ENCODE measurements at places on chromosomes 3 and 15.
A peak's percentile ranks its signal among the peaks of the same experiment; 100 is the strongest.

- no peak for DNase-seq
Measured at GRCh38 chr3:130543322-130543721, 26.3 kb downstream of the COL6A6 start.

GRCh38 chr15:43143203-43143941, 10.0 kb downstream of the TMEM62 start:
- no peak for DNase-seq

DNA sequence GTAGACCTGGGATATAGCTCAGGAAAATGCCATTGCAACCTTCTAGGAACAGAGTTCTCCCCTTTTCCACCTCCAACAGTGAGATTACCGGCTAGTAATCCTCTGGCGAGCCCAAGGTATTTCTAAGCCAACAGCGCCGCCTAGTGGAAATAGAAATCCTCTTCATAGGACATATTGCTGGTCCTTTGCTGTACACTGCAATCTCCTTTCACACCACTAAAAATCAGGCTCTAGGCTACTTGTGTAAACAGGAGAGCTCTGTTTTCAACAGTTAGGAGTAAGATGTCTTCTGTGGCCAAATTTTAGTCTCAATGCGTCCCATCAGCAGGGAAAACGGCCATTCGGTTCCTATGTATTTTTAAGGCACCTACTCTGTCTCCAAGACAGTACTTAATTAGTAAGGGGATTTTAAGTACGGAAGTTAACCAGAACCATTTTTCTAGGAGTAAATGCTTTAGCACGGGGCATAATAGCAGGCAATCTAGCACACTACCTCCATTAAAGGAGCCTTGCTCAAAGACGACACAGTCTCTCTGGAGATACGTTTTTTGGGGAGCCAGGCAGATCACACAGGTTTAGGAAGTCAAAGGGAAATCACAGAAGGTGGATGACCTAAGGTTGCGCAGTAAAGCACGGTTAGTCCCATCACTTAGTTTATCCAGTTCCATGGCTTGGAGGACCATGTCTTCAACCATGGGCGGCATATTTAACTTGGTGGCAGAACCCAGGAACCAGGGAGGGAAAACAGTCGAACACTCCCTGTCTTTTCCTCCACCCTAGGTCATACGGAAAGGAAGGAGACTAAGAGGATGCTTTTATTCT, 43.8 kb downstream of the NCEH1 start:
- peak; percentile 59 for DNase-seq

GRCh38 chr3:183815951-183816475, 9.4 kb downstream of the MAP6D1 start:
- DNase-seq, result no peak

DNA sequence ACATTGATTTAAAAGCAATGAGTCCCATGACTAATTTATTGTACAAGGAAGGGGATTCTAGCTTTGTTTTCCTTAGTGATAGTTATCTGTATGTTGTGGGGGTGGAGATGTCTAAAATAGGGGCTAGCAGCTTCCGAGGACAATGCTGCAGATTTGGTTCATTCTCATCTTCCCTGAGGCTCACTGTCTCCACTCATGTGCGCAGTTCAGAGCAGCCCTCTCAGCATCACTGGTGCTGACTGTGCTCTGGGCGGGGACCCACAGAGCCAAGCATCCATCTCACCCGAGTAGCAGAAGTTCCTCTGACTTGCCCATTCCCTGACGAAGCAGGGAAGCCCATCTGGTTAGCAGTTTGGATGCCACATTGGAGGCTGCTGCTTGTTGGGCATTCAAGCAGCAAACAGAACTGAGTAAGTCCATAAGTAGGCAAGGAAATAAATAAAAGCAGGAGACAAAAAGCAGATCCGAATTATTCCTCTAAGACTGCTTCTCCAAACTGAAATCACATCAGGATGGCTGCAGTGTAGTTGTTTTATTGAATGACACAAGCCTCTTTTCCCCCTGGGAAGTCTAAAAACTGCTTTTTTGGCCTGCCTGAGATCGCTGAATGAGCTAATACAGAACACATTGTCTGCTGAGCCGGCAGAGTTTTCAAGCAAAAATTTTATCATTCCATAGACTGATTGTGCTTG, 27.5 kb downstream of the RARB start:
- no peak for DNase-seq

GRCh38 chr3:182212479-182213076, 500.9 kb downstream of the SOX2 start:
- DNase-seq, result no peak

GRCh38 chr3:182794455-182795388, 1.4 kb downstream of the ATP11B start:
- no peak for DNase-seq

- no peak for DNase-seq
Measured at GRCh38 chr3:35966629-35967464, 327.5 kb downstream of the ARPP21 start.

GRCh38 chr3:111851511-111851954, 7.5 kb upstream of the PHLDB2 start:
- DNase-seq, result no peak

- DNase-seq, result no peak
Measured at GRCh38 chr3:14152233-14152962, 26.0 kb downstream of the XPC start.

DNA sequence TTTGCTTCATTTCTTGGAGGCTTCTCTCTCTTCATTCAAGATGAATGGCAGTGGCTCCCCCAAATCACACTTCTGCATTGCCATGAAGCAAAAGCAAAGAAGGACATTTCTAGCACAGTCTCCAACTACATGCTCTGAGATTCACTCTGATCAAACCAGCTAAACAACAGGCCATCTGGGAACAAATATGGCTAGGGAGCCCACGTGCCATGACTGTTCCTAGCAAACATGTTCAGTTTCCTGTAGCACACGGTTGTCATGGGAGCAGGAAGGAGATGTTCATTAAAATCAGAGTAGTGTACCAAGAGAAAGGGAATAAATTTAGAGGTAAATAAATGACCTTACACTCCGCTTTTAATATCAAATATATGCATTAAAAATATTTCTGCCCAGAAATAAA, 327.3 kb downstream of the GBE1 start:
- no peak for DNase-seq

DNA sequence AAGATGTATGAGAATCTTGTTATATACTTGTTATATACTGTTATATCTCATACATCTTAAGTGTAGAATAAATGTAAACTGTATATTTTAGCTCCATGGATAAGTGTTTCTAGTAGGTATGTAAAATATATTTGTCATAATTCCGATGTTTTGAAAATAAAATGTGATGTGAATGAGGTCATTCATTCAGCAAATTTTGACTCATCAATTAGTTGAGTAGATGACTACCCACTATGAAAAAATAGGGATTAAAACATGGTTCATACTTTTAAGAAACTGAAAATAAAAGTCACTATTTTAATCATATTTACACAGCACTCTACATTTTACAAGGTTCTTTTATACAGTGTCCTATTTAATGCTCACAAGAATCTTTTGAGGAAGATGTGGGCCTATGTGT, 28.4 kb upstream of the CNTN3 start:
- DNase-seq, result no peak

DNA sequence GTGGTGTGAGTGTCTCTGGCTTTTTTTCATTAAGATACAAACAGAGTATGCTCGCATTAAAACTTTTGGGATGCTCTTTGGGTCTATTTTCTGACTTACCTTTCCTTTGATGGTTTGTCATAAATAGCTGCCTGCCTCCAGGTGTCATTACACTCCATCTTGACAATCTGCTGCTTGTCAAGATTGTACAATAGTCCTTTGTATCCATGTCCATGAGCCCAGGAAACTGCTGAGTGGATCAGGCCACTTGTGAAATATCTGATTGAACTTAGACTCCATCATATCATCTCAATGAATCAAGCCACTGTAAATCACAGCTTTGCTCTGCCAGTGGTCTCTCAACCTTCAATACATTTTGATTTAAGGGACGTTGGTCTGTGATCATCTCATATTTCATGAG, 135.2 kb downstream of the ECT2 start:
- DNase-seq, result no peak

DNA sequence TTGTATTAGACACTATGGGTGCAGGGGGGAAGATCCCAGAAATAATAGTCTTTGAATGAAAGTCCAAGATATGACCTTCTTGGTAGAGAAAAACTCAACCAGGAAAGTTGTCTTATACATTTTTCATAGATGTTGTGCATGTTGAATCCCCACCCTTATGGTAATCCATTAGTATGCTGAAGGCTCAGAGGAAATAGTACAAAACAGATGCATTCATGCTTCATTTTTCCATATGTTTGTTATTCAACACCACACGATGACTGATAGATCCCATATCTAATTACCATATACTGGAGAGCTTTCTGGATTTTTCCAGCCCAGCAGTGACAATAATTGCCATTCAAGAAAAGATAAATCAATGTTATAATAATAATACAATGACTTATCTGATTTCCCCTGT, 487.4 kb downstream of the FGF12 start:
- DNase-seq, result no peak
